ENCODE measurements at places on chromosomes 2 and 18.

- DNase-seq: no peak
Observed at GRCh38 chr2:39735648-39736047, 43.4 kb downstream of the THUMPD2 start.

GRCh38 chr18:8501044-8501443 lies 108.2 kb upstream of the RAB12 start:
- no peak for DNase-seq

DNA sequence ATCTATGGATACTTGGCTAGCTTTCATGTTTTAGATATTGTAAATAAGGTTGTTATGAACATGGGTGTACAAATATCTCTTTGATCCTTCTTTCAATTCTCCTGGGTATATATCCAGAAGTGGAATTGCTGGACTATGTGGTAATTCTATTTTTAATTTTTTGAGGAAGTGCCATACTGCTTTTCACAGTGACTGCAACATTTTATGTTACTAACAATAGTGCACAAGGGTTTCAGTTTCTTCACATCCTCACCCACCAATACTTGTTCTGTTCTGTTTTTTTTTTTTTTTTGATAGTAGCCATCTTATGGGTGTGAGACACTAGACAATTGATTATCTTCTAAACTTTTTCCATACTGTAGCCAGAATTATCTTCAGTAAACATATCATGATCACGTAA lies 17.3 kb upstream of the NEUROD1 start:
- no peak for DNase-seq

DNA sequence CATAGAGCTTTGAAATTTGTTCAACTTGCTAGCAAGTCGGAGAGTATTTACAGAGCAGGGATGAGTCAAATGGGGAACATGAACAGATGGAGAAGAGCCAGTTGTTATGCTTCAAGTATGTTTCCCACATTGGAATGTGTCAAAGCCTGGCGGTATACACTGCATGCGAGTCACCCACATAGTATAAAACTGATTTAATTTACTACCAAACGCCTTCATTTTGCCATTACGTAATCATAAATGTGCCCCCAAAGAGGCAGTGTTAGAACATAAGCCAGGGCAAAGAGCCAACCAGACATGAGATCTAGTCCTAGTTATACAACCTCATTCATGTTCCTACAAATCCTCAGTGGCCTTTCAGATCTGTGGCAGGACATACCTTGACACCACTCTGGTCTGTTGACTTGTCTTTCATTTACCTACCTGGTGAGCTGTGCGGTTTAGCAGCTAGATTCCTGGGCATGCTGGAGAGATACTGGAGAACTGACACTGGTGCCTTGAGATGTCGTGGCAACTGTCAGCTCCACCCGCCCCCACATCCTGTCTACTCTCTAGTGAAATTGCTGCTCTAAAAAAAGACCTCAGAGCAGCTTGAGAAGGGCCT lies 21.7 kb upstream of the NRP2 start:
- no peak for DNase-seq

DNA sequence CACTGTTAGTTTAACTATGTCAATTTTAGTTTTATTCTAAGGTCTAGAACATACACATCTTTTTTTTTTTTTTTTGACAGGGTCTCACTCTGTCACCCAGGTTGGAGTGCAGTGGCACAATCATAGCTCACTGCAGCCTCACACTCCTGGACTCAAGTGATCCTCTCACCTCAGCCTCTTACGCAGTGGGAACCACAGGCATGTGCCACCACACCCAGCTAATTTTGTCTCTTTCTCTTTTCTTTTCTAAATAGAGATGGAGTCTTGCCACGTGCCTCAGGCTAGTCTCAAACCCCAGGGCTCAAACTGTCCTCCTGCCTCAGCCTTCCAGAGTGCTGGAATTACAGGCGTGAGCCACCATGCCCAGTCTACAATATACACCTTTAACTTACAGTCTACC lies 69.5 kb upstream of the CHRNA1 start:
- no peak for DNase-seq

DNA sequence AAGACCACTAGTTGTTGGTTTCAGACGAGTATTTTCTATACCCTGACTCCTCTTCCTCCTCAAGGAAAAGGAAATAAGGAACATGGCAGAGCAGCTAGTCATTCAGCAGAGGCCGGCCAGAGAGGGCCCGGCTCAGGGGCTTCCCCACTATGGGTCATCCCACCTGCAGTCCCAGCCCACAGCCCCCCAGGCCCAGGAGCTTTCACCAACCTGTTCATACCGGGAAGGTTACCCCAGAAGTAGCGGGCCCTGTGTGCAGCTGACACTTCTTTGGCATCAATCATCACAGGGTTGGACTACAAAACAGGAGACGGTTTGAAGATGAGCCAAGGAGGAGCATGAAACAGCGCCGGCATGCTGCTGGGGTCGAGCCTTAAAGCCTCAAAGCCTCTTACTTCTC lies 70.5 kb upstream of the POMC start:
- no peak for DNase-seq
